ENCODE measurements at places on chromosomes 16 and 17. TPM values are rescaled to one million over a fixed set of nuclear protein-coding genes. Genes with fewer than 3 reads are reported as not detected.
A peak's percentile ranks its signal among the peaks of the same experiment; 100 is the strongest.

ITGAD gene
- total RNA-seq, result 0.05 TPM

DNA sequence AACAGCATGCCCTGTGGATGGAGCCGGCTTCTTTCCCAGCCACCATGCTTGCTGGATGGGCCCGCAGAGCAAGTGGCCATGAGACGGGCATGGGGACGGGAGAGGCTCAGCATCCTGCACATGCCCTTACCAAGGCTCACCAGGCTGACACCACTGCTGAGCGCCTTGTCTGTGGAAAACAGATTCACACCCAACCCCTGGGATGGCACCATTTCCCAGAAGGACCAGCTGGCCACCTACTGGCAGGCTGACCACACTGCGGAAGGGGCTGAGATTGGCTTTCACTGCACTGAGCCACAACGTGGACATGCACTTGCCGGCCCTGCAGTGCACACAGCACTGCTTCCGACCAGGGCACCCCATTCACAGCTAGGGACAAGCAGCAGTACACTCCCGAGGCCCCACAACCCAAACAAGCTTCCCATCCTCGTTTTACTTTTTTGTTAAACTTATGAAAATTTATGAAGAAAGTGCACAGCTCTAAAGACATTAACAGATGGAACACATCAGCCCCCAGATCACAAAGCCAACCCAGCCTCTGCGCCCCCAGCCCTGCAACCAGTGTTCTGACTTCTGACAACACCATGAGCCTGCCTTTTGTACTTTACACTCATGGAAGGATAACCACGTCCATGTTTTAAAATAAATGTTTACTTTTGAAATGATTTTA is 13.9 kb upstream of the KRTAP17-1 start:
- no peaks in the 10 kb centered on the region for H3K36me3 ChIP-seq
- DNase-seq, result peak; percentile 47

DNA sequence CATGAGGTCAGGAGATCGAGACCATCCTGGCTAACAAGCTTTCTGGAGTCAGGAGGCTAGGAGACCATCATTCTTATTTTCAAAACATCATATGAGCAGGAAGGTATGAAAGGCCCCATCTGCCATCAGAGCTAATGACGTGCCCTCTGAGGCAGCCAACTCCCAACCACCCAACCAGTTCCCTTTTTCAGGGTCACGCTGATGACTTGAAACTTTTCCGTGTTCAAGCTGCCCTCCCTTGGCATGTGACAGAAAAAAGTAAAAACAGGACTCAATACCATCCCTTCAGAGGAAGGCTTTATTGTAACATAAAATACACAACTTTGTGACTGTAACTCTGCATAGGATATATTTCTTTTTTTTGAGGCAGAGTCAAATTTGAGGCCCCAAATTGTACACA is 4.6 kb upstream of the GHDC start:
- H3K4me1 ChIP-seq, result no peaks in the 10 kb centered on the region
- H3K4me3 ChIP-seq, result no peak overlapping the region
- no peaks in the 10 kb centered on the region for H3K27me3 ChIP-seq
- no peak for DNase-seq
- H3K36me3 ChIP-seq, result no peaks in the 10 kb centered on the region

PIK3R6 gene
- total RNA-seq, result 0.61 TPM

DNA sequence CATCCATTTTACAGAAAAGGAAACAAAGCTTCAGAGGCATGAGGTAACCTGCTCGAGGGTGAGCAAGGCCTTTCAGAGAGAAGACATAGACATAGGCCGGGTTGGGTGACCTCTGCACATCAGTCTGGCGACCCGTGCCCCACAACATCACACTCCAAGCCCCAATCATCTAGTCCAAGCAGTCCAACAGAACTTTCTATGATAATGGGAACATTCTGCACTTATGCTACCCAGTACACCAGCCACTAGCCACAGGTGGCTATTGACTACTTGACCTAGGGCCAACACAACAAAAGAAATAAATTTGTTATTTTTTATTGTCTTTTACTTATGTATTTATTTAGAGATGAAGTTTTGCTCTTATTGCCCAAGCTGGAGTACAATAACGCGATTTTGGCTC is 20.8 kb downstream of the MYH11 start:
- no peak overlapping the region for H3K4me3 ChIP-seq
- H3K36me3 ChIP-seq, result no peaks in the 10 kb centered on the region
- no peak overlapping the region for H3K27ac ChIP-seq
- no peak for DNase-seq
- no peaks in the 10 kb centered on the region for H3K4me1 ChIP-seq

CORO1A gene
- total RNA-seq, result 20.0 TPM

ATP1B2 gene
- 1.4 TPM for total RNA-seq

RAMP2 gene
- total RNA-seq, result 3.5 TPM

- no peaks in the 10 kb centered on the region for H3K27me3 ChIP-seq
- H3K27ac ChIP-seq, result no peak overlapping the region
- H3K36me3 ChIP-seq, result no peaks in the 10 kb centered on the region
- DNase-seq, result no peak
These were observed 19.9 kb upstream of the COL1A1 start for GRCh38 chr17:50221266-50221863.

GLIS2 gene
- 4.1 TPM for total RNA-seq

DNA sequence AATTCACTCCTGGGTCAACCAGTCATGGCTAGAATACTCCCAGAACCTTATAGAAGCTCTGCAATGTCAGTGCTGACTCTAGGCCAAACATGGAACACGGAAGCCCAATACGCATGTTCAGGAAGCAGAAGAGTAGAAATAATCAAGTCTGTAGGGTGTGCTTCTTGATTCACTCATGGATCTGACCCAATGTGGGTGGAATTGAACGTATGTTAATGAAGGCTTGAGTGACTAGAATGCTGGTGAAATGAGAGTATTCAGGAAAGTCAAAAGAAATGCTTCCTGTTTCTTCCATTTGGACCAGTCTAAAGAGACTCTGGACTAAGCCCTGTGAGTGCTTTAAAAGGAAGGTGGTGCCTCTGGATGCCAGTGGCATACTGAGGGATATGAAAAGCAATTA is 395.0 kb downstream of the CDH13 start:
- no peaks in the 10 kb centered on the region for H3K36me3 ChIP-seq
- DNase-seq, result no peak
- H3K4me3 ChIP-seq, result no peak overlapping the region
- H3K27ac ChIP-seq, result no peak overlapping the region
- no peaks in the 10 kb centered on the region for H3K4me1 ChIP-seq

- peak overlapping the region; percentile 72 for H3K4me3 ChIP-seq
- no peak for DNase-seq
- peaks cover 16% of the 10 kb centered on the region for H3K36me3 ChIP-seq
- no peaks in the 10 kb centered on the region for H3K27me3 ChIP-seq
These were observed 1.1 kb downstream of the ACTG1 start for GRCh38 chr17:81511554-81511803.

LRRC75A gene
- total RNA-seq, result 43.2 TPM

DNA sequence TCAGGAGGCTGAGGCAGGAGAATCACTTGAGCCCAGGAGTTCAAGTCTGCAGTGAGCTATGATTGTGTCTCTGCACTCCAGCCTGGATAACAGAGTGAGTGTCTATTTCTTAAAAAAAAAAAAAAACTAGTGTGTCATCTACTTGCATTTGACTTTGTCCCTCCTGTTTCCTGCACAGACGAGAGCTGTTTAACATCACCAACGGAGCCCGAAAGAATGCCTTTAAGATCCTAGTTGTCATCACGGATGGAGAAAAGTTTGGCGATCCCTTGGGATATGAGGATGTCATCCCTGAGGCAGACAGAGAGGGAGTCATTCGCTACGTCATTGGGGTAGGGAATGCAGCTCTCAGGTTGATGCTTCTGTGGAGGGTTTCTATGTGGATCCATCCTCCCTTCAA is 13.4 kb downstream of the ITGAM start:
- no peaks in the 10 kb centered on the region for H3K36me3 ChIP-seq
- H3K27me3 ChIP-seq, result no peaks in the 10 kb centered on the region
- H3K27ac ChIP-seq, result no peak overlapping the region
- H3K4me1 ChIP-seq, result no peaks in the 10 kb centered on the region
- no peak overlapping the region for H3K4me3 ChIP-seq

PYDC1 gene
- total RNA-seq, result not detected

- no peaks in the 10 kb centered on the region for H3K4me1 ChIP-seq
- H3K4me3 ChIP-seq, result no peak overlapping the region
- peak; percentile 62 for DNase-seq
- no peaks in the 10 kb centered on the region for H3K36me3 ChIP-seq
- H3K27ac ChIP-seq, result peak overlapping the region; percentile 66
These were observed 23.6 kb downstream of the ALDH3A2 start for GRCh38 chr17:19672009-19672750.

SLC52A1 gene
- total RNA-seq, result 1.7 TPM

CFAP119 gene
- 12.7 TPM for total RNA-seq

DNA sequence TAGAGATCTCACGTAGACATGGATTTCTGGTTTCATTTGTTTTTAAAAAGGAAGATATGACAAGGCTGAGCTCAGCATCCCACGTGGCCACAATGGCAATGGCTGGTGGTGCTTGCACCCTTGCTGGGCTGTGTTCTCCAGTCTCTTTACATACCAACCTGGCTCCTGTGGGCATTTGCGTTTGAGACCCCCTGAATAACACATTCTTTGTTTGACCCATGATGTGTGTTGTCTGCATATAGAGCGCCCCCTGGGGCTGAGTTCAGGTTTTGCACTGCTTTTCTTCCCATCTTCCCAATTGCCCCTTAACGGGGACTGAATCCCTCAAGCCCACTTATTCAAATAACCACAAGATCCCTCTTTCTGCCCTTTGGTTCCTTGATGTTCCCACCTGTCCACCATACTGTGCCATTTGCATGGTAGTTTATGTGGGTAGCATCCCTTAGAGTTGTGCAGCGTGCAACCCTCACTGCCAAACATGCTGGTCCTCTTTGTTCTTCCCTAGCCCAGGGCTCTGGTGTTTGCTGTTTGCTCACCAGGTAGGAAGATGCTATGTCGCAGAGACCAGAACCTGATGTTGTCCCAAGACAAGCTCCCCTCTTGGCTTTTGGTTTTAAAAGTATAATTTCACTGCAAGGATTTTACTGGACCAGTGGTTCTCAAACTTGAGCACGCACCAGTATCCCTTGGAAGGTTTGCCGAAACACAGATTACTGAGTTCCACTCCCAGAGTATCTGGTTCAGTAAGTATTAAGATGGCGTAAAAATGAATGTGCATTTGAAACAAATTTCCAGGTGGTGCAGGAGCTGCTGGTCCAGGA is 38.5 kb upstream of the NKD1 start:
- H3K27ac ChIP-seq, result no peak overlapping the region
- no peaks in the 10 kb centered on the region for H3K36me3 ChIP-seq
- no peaks in the 10 kb centered on the region for H3K4me1 ChIP-seq
- DNase-seq, result peak; percentile 33

DNA sequence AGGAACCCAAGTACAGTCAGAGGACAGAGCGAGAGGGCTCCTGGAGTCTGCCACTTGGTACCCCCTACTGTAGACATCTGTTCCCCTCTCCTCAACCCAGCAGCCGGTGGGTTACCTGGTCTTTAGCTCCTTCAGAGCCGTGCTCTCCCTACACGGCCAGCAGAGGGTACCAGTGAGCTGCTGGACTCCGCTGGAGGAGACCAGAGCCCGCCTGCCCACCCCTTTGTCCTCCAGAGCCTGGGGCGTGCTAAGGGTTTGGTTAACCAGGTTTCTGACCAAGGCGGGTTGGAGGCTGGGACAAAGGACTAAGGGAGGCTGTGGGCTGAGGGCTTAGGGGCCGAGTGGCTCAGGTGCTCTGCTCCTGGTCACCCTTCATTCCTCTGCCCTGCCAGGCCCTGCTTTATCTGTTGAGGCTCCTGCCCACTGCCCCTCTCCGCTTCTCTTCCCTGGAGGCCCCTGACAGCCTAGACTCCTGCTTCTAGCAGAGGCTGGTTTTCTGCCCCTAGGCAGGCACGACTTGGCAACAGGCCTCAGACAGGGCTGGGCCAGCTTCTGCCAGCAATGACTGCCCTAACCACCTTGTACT is 2.7 kb upstream of the HSD11B2 start:
- H3K4me3 ChIP-seq, result no peak overlapping the region
- H3K27ac ChIP-seq, result peak overlapping the region; percentile 87
- H3K27me3 ChIP-seq, result no peaks in the 10 kb centered on the region
- H3K36me3 ChIP-seq, result no peaks in the 10 kb centered on the region

TBC1D3K gene
- total RNA-seq, result not detected

GRCh38 chr17:58311429-58311894 is 17.1 kb downstream of the TSPOAP1 start:
- no peaks in the 10 kb centered on the region for H3K27me3 ChIP-seq
- H3K4me1 ChIP-seq, result no peaks in the 10 kb centered on the region
- no peak overlapping the region for H3K27ac ChIP-seq
- H3K4me3 ChIP-seq, result no peak overlapping the region

DNA sequence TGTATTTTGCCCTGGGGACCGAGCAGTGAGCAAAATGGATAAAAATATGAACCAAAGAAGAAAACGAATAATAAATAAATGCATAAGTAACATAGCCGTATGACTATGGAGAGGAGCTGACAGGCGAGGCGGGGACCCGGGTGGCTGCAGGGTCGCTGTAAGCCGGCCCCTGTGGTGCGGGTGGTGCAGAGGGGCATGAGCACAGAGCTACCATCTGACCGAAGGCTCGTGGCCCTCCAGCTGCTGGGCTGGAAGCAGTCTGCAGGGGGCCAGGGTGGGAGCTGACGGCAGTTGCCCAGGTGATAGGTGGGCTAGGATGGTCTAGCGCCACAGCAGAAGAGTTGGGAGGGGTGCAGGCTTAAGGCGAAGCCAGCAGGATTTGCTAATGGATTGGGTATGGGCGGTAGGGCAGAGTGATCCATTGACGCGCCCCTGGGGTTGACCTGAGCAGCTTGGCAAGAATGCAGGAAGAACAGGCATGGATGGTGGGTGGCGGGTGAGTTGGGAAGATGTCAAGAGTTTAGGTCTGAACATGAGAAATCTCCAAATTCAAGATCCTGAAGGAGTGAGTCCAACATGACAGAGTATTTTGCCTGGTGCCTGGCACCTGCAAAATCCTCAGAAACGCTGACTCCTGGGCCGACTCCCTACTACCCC is 228.0 kb downstream of the FOXL1 start:
- H3K4me3 ChIP-seq, result no peak overlapping the region
- no peak for DNase-seq
- H3K27ac ChIP-seq, result no peak overlapping the region
- no peaks in the 10 kb centered on the region for H3K36me3 ChIP-seq
- no peaks in the 10 kb centered on the region for H3K4me1 ChIP-seq

DNA sequence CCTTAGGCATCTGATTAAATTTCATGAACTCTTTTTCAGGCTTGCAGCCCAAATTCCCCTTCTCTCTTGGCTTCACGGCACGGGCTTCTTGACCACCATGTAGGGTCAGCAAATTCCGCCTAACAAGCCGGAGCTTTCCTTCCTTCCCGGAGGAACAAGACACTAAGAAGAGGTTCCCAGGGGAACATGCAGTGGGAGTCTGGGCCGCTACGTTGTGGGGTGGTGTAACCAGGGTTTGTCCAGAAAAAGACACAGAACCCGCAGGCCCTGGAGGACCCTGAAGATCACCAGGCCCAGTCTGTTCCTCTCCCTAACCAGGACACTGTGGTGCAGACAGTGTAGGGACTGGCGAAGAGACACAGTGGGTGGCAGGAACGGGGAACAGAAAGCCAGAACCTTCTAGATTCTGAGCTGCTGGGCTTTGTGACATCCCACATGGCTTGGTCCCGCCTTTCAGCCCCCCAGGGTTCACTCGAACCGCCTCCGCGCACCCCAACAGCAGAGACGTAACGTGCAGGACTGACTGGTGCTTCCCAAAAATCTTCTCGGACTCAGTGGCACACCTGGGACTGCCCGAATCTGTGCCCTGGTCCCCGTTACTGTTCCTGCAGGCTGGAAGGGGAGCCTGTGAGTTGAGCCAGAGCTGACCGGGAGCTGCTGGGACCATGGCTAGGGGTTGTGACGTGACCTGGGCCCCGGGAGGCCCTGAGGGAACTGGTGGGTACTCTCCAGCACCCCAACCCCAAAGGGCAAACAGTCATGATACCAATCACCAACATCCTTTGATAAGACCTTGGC is 55.2 kb downstream of the TBC1D16 start:
- no peaks in the 10 kb centered on the region for H3K27me3 ChIP-seq
- no peak overlapping the region for H3K27ac ChIP-seq
- no peak overlapping the region for H3K4me3 ChIP-seq
- no peaks in the 10 kb centered on the region for H3K36me3 ChIP-seq

Data from colonic mucosa (tissue), 4 donors.